Activated CD4-positive, CD25-positive, alpha-beta regulatory T cell treated with anti-CD3 and anti-CD28 coated beads, Interleukin-2, amount 50 U/mL, for 24 hours (primary cell): ENCODE measurements at places on chromosomes 6 and 20.

- no peak for ATAC-seq
Measured at GRCh38 chr6:111485342-111485741, 2.3 kb upstream of the REV3L start.

DNA sequence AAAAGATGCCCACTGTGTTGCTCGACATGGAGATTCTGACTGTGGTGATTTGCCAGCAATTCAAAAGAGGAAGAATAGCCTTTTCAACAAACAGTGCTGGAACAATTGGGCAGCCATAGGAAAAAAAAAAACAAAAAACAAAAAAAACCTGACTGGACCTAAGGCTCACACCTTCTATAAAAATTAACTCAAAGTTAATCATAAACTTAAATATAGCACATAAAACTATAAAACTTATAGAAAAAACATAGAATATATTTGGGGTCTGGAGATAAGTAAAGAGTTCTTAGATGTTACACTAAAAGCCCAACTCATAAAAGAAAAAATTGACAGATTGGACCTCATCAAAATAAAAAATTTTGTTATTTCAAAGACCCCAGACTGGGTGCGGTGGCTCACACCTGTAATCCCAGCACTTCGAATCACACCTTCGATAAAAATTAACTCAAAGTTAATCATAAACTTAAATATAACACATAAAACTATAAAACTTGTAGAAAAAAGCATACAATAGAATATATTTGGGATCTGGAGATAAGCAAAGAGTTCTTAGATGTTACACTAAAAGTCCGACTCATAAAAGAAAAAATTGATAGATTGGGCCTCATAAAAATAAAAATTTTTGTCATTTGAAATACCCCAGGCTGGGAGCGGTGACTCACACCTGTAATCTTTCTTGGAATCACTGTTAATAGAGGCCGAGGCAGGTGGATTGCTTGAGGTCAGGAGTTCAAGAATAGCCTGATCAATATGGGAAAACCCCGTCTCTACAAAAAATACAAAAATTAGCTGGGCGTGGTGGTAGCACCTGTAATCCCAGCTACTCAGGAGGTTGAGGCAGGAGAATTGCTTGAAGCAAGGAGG, 115.6 kb upstream of the FAM83B start:
- no peak for ATAC-seq

GRCh38 chr20:23237201-23237600, 113.4 kb upstream of the NXT1 start:
- ATAC-seq: no peak

DNA sequence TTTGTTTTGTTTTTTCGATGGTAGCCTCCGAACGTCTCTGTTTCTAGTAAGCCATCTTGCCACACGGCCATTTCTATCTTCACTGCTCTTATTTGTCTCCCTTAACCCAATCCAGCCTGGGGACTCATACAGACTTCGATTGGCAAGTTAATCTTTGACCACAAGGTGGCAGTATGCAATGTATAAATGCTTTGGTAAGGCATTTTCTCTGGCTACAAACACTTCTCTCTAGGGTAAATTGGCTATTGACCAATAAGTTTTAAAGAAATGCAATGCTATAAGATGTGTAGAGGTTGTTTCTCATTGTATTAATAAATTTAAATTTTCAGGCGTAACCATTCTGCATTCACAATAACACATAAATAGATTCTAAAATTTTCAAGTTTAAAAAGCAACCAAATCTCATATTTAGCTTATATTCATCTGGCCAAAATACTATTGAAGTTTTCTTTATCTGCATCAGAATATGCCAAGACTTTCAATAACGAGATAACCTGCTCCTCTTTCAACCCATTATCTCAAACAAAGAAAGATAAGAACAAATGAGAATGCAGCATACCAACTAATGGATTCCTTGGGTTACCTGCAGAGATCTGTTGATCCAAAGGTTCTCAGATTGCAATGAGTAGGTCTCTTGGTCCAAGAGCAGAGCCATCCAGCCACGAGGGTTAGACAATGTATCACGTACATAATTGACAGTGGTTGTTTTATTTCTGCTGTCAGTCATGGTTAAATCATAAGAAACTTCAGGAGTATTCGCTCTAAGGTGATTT, 231.9 kb downstream of the PKHD1 start:
- ATAC-seq: no peak

DNA sequence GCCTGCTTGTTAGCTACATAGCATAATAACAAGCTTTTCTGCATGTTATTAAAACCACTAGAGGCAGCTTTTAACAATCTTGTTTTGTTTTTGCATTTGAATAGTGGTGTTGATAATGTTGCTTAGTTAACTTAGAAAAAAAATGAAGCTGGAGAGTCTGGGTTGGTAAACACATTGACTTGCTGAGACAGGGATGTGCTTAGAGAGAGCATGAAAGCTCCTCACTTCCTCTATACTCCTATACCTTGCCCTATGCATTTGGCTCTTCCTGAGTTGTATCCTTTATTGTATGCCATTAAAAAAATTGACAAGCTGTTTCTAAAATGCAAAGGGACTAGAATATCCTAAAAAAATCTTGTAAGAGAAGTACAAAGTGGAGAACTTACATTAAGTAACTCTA, 13.6 kb downstream of the FAM83B start:
- ATAC-seq: no peak
